CD4-positive, alpha-beta T cell treated with Interleukin-6 at 100 ng/mL for 8 hours (primary cell): ENCODE measurements at places on chromosomes 5 and 9.

GRCh38 chr5:106658150-106658549 is 1012.6 kb downstream of the EFNA5 start:
- DNase-seq = no peak

DNA sequence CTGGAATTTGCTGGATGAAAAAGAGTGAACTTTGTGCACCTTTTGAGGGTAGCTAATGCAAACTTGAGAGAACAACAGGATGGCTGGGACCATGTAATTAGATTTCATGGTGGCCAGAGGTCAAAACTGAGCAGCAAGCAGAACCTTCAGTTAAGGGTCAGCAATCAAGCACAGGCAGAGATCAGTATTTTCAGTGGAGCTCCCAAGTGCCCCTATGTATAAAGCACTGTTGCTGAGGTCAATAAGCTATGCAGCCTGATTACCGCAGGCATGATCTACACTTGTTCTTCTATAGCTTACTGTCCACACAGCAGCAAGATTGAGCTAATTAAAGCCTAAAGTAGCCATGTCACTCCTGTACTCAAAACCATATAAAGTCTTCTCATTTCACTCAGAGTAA is 62.1 kb upstream of the TMC1 start:
- DNase-seq = no peak

GRCh38 chr5:68708842-68709170 is 385.0 kb upstream of the SLC30A5 start:
- DNase-seq = no peak

DNA sequence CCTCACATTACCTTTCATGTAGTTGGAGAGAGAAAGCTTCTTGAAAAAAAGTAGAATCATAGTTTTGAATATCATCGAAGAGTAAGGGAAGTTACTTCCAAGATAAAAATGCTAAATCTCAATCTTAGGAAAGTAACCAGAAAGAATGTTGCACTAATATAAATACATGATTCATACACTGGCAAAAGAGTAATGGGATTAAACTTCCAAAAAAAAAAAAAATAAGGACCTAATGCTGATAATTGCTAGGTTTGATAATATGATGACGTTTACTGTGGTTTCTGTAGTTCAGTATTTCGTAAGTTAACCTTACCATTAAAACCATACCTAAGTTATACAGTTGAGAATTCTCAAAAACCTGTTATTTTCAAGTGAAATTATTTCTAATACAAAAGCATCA is 573.8 kb upstream of the CDH9 start:
- DNase-seq = no peak
